ENCODE measurements at places on chromosomes 4 and X. TPM values are rescaled to one million over a fixed set of nuclear protein-coding genes. Genes with fewer than 3 reads are reported as not detected.

SMAD1 gene
- 0.79 TPM for total RNA-seq

DNA sequence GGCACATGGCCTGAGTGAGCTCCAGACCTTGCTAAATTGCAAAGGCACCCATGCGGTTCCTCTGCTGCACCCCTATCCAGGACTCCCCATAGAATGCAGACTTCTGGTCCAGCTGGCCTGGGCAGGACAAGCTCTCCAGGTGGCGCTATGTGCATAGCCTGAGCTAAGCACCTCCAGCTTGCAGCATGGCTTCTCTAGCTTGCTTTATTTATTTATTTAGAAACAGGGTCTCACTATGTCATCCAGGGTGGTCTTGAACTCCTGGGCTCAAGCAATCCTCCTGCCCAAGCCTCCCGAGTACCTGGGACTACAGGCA, 5.5 kb upstream of the WFS1 start:
- peaks cover 9% of the 10 kb centered on the region for H3K4me1 ChIP-seq
- no peaks in the 10 kb centered on the region for H3K36me3 ChIP-seq
- H3K27ac ChIP-seq, result no peak overlapping the region
- H3K4me3 ChIP-seq, result no peak overlapping the region
- DNase-seq, result peak; percentile 60

REPS2 gene
- not detected for total RNA-seq

- no peak overlapping the region for H3K4me3 ChIP-seq
- DNase-seq, result no peak
- H3K27me3 ChIP-seq, result no peaks in the 10 kb centered on the region
- H3K36me3 ChIP-seq, result no peaks in the 10 kb centered on the region
These were observed 3.2 kb downstream of the CABS1 start for GRCh38 chr4:70337886-70338420.

GRCh38 chr4:13911256-13911655, 283.7 kb upstream of the BOD1L1 start:
- DNase-seq, result no peak
- H3K4me1 ChIP-seq, result no peaks in the 10 kb centered on the region

GRCh38 chrX:13742397-13743176, 8.0 kb downstream of the OFD1 start:
- H3K27me3 ChIP-seq, result no peaks in the 10 kb centered on the region
- DNase-seq, result peak; percentile 75
- peaks cover 31% of the 10 kb centered on the region for H3K4me1 ChIP-seq

CT55 gene
- total RNA-seq, result not detected

DNA sequence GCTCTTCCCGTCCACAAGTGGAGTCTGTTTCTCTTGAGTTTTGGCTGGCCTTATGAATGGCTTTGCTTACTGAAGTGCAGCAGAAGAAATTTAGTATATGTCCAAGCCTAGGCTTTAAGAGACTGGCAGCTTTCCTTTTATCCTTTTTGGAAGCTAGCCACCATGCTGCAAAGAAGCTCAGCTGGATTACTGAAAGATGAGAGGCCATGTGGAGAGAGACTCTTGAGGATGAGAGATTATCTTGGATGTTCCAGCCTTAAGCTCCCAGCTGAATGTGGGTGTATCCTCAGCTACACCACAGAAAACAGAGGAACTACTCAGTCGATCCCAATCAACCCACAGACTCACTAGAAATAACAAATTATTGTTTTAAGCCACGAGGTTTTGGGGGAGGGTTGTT, 12.5 kb downstream of the CCNG2 start:
- H3K27me3 ChIP-seq, result no peaks in the 10 kb centered on the region
- H3K4me1 ChIP-seq, result no peaks in the 10 kb centered on the region
- peaks cover 1% of the 10 kb centered on the region for H3K36me3 ChIP-seq
- DNase-seq, result no peak
- no peak overlapping the region for H3K4me3 ChIP-seq

MAGEA2 gene
- not detected for total RNA-seq

DNA sequence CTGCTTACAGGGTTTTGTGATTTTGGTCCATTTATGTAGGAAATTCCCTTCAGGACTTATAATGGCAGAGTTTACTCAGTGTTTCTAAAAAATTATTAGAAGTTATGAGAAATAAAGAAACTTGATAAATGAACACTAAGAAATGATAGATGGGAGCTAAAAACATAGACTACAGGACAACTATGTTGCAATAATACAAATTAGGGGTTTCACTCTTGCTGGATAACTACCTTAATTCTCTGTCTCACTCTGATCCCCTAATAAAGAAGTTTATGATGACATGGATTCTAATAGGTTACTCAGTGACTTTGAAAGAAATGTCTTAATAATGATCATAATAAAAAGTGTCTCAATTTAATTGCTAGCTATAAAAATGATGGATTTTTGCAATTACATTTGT, 23.3 kb upstream of the BBS12 start:
- no peaks in the 10 kb centered on the region for H3K27me3 ChIP-seq
- H3K4me3 ChIP-seq, result peak overlapping the region; percentile 61
- H3K27ac ChIP-seq, result peak overlapping the region; percentile 96
- no peak for DNase-seq
- peaks cover 85% of the 10 kb centered on the region for H3K4me1 ChIP-seq

DNA sequence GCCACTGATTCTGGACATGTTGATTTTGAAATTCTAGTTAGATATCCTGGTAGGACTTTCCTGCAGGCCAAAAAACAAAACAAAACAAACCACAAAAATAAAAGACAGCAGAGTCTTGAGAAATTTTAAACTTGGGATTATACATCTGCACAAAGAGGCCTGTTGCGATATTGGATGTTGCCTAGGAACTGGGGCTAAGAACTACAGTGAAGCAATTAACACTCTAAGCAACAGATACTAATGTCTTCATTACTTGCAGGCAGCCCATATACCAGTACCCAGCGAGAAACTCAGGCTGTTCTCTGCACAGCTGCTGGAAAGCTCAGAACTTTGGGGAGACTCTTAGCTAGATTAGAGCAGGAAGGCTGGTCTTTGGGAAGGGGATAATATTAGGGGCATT, 69.1 kb upstream of the SCOC start:
- no peaks in the 10 kb centered on the region for H3K4me1 ChIP-seq
- no peak for DNase-seq
- H3K4me3 ChIP-seq, result no peak overlapping the region
- H3K27ac ChIP-seq, result no peak overlapping the region
- H3K27me3 ChIP-seq, result no peaks in the 10 kb centered on the region

KIAA0232 gene
- total RNA-seq, result 13.5 TPM

RNF175 gene
- total RNA-seq, result 1.5 TPM

NXF2B gene
- not detected for total RNA-seq

TMEM128 gene
- 21.7 TPM for total RNA-seq

- DNase-seq, result no peak
- H3K27me3 ChIP-seq, result peaks cover 21% of the 10 kb centered on the region
- no peak overlapping the region for H3K4me3 ChIP-seq
- no peaks in the 10 kb centered on the region for H3K4me1 ChIP-seq
These were observed 109.4 kb downstream of the SMIM20 start for GRCh38 chr4:26023203-26023972.

DNA sequence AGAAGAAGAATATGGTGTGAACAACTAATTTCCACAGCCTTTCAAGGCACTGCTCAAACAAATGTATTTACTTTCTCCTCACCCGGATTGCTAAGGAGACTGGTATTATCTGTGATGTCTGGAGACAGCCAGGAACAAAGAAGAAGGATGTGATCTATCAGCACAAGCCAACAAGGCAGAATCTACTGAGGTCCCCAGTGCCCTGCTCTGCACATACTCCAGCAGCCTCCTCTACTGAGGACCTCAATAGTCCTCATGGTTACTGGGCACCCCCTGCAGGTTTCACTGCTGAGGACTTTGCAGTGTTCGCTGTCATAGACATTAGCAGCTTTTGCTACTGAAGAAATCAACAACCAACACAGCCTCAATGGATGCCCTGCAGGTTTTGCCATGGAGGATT, 930.1 kb downstream of the ADGRL3 start:
- no peaks in the 10 kb centered on the region for H3K27me3 ChIP-seq
- no peaks in the 10 kb centered on the region for H3K4me1 ChIP-seq
- no peak for DNase-seq
- H3K4me3 ChIP-seq, result no peak overlapping the region

TLL1 gene
- total RNA-seq, result not detected

SHROOM4 gene
- not detected for total RNA-seq

DNA sequence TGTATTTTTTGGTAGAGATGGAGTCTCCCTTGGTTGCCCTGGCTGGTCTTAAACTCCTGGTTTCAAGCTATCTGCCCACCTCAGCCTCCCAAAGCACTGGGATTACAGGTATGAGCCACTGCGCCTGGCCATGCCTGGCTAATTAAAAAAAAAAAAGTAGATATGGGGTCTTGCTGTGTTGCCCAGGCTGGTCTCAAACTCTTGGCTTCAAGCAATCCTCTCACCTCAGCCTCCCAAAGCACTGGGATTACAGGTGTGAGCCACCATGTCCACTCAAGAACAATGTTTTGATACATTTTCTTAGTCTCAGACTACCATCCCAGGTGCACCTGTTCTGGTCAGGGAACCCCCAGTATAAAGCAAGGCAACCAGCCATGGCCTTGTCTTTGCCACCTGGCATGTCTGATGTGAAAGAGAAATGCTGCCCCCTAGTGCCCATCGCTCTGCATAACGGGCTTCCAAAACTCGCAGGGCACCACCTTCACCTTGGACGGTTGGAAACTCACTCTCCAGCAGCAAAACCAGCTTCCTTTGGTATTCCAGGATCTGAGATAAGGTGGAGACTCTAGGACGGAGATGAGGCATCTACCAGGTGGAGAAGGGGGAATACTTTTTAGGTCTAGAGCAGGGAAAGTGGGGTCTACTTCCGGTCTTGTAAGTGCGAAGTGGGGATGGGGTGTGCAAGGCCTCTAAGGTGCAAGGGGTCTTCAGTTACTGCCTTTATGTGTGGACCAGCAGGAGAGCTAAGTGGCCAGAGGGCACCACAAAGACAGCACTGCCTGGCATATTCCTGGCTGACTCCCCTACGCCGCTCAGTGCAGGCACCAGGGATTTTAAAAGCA, 47.7 kb upstream of the AFAP1 start:
- peaks cover 7% of the 10 kb centered on the region for H3K4me1 ChIP-seq
- H3K27ac ChIP-seq, result no peak overlapping the region
- H3K4me3 ChIP-seq, result no peak overlapping the region
- peaks cover 5% of the 10 kb centered on the region for H3K27me3 ChIP-seq
- DNase-seq, result peak; percentile 90

DNA sequence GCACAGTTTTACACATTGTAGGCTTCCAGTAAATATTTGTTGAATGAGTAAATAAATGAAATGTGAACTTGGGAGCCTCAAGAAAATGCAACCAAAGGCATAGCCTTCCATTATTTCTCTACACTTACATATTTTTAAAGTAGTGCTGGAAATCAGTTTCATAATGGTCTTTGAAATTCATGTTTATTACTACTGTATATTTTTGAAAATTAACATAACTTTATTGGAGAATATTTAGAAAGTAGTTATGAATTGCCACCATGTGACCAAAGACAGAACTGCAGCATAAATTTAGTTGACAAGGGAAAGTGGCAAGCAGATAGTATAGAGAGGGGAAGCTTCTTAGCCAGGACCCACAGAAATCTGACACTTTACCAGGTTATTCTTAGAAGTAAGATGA, 6.4 kb downstream of the TCEAL8 start:
- peaks cover 1% of the 10 kb centered on the region for H3K36me3 ChIP-seq
- H3K27ac ChIP-seq, result no peak overlapping the region
- DNase-seq, result no peak
- no peak overlapping the region for H3K4me3 ChIP-seq
- H3K4me1 ChIP-seq, result peaks cover 3% of the 10 kb centered on the region
- no peaks in the 10 kb centered on the region for H3K27me3 ChIP-seq

- H3K27me3 ChIP-seq, result peaks cover 5% of the 10 kb centered on the region
- H3K36me3 ChIP-seq, result no peaks in the 10 kb centered on the region
These were observed 139.2 kb downstream of the NWD2 start for GRCh38 chr4:37383579-37384229.

DNA sequence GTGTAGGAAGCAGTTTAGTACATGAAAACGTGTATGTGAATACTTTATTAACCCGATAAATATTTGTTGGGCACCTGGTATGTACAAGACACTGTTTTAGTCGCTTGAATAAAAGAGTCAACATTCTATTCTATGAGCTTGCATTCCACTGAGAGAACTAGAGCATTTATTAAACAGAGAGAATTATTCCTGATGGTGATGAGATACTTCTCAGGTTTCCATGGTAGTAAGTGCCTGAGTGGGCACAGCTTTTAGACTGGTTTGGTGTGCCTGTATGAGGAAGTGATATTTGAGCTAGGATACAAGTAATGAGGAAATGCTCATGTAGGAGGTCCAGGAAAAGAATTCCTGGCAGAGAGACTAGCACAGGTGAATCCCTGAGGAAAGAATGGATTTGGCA, 94.2 kb downstream of the ATP10D start:
- H3K27ac ChIP-seq, result no peak overlapping the region
- no peaks in the 10 kb centered on the region for H3K4me1 ChIP-seq
- H3K27me3 ChIP-seq, result no peaks in the 10 kb centered on the region
- no peak overlapping the region for H3K4me3 ChIP-seq

- H3K4me1 ChIP-seq, result peaks cover 6% of the 10 kb centered on the region
- H3K27me3 ChIP-seq, result no peaks in the 10 kb centered on the region
- H3K27ac ChIP-seq, result no peak overlapping the region
- H3K36me3 ChIP-seq, result no peaks in the 10 kb centered on the region
- no peak for DNase-seq
These were observed 5.5 kb upstream of the SMIM20 start for GRCh38 chr4:25908491-25908901.

DNA sequence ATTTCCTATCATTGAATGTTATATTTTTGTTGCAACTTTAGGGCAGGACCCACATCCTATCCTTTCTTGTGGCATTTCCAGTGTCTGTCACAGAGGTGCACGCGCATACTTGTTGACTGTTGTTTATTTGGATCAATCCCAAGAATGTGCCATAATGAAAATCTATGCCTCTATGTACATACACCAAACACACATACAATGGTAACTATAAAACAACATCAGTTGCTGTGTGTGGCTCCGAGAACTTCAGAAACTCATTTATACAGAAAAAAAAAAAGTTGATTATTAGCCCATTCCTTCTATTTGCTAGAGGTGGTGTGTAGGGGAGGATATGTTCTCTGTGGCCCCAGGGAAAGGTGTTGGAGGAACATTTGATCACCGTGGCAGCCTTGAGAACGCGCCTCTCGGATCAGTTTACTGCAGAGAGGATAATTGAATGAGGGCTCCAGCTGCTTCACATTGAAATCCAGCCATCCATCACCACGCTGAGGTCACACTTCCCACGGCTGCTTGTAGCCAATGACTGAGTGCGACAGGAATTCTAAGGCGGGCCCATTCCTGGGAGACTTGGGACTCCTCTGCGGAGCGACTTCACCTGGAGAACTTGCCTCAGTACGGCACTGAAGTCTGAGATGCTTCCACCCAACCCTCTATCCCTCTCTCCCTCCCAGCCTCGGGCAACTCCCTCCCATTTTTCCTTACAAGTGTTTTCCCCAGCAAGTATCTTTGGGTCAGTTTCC, 19.5 kb downstream of the SMPX start:
- no peak overlapping the region for H3K4me3 ChIP-seq
- no peaks in the 10 kb centered on the region for H3K27me3 ChIP-seq
- no peak for DNase-seq
- no peak overlapping the region for H3K27ac ChIP-seq

GRCh38 chr4:147696866-147697265, 12.9 kb upstream of the PRMT9 start:
- no peak overlapping the region for H3K27ac ChIP-seq
- peaks cover 3% of the 10 kb centered on the region for H3K27me3 ChIP-seq
- no peak for DNase-seq
- H3K4me3 ChIP-seq, result no peak overlapping the region
- H3K4me1 ChIP-seq, result no peaks in the 10 kb centered on the region
